NCI-H1436 treated with DMSO at 0.1 percent for 48 hours (cell line): ENCODE measurements at places on chromosomes 13 and 19.

DNA sequence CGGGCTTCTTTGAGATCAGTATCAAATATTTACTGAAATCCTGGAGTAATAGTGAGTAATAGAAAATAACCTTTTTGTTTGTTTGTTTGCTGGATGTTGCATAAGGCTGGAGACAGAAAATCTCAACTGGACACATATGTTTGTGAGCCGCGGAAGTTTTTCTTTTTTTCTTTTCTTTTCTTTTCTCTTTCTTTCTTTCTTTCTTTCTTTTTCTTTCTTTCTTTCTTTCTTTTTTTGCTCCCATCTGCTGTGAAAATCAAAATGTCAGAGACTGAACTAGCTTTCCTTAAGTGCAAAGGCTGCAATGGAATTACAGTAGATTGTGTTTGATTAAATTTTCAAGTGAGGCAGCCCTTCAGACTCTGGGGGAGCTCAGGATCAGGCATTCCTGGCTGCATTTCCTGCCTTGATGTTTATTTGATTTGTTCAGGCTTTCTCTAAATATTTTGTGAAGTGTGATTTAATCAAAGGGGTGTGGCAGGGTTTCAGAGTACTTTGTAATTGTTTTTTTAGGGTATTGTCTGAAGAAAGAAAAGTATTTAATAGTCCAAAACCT, 319 bp downstream of the FRY start:
- no peak for DNase-seq

GRCh38 chr19:35281303-35281702, 1.0 kb upstream of the HAMP start:
- no peak for DNase-seq

GRCh38 chr13:112053167-112053743, 13.7 kb upstream of the SOX1 start:
- no peak for DNase-seq

GRCh38 chr13:96072392-96072791, 17.5 kb upstream of the HS6ST3 start:
- DNase-seq, result no peak

DNA sequence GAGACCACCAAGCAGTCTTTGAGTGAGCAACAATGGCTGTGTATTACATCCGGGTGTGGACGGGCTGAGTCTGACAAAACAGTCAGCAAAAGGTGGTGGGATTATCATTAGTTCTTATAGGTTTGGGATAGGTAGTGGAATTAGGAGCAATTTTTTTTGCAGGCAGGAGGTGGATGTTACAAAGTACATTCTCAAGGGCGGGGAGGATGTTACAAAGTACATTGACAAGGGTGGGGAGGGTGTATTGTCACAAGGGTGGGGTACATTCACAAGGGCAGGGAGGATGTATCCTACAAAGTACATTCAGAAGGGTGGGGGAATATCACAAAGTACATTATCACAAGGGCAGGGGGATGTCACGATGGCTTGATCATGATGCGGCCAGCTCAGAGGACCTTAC, 15.0 kb upstream of the ZNF561 start:
- DNase-seq, result no peak
